Activated T-cell treated with anti-CD3 and anti-CD28 coated beads, Interleukin-2, amount 50 U/mL, for 48 hours (primary cell): ENCODE measurements at places on chromosomes 2 and 18.
A peak's percentile ranks its signal among the peaks of the same experiment; 100 is the strongest.

DNA sequence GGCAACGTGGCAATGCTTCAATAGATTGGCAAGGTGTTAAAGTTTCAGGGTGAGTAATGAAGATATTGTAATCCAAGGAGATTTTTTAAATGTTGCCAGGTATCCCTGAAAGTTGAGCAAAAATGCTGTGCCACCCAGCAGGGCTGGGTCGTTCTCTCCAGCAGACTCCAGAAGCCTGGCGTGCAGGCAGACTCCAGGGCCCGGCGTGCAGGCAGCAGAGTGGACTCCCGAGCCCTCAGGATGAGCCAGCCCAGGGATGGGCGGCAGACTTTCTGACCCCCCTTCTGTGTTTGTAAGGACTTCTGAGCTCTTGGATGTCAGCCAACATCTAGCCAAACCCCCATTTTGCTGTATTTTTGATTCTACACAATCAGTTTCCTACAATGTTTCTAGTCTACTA is 289.1 kb downstream of the ZNF516 start:
- no peak for DNase-seq

DNA sequence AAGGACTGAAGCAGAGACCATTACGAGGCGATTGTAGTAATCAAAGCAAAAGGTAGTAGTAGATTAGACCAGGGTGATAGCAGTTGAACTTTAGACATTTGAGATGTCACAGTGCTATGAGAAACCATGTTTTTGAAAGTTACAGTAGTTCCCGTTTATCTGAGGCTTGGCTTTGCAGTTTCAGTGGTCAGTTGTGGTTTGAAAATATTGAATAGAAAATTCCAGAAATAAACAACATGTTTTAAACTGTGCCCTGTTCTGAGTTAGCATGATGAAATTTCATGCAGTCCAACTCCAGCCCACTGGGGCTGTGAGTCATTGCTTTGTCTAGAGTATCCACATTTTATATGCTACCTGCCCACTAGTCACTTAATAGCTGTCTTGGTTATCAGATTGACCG is 47.5 kb downstream of the ZNF638 start:
- no peak for DNase-seq

DNA sequence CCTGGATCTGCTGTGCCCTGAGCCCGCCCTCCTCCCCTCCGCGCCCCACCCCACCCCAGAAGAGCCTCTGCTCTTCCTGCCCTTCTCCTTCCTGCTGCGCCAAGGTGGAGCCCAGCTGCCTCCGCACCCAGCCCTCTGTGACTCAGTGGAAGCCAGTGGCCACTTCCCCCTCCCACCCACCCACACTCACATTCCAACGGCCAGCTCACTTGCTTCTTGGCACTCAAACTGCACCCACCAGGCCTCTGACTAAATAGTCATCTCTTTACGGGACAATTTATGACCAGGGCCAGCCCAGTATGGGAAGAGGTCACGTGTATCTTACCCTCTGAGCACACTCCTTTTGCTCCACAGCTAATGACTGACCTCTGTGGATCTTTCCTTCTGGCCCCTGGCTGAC is 150.4 kb upstream of the SLC1A4 start:
- DNase-seq = no peak

DNA sequence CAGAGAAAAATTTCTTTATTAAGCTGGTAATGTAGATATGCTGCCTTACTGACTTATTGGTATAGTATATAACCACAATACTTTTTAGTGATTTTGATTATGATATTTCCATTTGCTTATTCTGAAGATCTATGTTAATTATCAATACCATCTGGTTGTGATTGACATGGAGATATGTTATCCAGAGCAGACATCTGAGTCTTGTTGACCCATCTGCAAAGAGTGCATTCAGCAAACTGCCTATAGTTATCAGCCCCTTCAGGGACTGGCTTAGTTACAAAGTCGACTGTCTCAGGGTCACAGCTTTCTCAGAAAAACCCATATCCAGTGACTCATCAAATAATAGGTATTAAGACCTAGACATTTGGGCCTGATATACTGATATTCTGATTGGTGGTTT is 475.7 kb downstream of the DSC3 start:
- DNase-seq = no peak

DNA sequence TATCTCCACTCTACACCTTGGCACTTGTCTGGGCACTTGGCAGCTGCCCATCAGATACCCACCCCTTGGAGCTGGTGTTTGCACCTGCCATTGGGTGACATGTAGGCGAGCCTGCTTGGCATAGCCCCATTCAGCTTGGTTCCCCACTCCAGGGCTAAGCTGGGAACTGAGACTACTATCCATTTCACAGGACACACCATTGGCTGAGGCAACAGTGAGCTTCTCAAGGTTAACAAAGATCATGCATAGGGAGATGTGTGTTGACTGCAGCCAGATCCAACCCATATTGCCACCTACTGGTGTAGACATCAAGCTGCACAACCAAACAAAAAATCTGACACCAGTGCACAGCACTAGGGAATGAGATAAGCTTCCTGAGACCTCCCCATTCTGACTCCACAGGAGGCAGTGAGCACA is 1389.8 kb upstream of the TMEFF2 start:
- no peak for DNase-seq

GRCh38 chr2:186641132-186641806 is 51.4 kb downstream of the ITGAV start:
- no peak for DNase-seq

- DNase-seq = no peak
These were observed 2158.6 kb upstream of the PIK3C3 start for GRCh38 chr18:39796393-39796792.

DNA sequence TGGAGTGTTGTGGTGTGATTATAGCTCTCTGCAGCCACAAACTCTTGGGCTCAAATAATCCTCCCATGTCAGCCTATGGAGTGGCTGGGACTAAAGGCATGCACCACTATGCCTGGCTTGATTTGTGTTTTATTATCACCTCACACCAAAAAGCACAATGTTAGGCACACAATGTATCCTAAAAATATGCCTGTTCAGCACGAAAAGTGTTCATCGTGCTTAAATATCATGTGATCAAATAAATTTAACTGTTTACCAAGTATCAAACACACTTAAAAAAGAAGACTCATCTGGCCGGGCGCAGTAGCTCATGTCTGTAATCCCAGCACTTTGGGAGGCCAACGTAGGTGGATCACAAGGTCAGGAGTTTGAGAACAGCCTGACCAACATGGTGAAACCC is 5.6 kb downstream of the CCT4 start:
- no peak for DNase-seq

DNA sequence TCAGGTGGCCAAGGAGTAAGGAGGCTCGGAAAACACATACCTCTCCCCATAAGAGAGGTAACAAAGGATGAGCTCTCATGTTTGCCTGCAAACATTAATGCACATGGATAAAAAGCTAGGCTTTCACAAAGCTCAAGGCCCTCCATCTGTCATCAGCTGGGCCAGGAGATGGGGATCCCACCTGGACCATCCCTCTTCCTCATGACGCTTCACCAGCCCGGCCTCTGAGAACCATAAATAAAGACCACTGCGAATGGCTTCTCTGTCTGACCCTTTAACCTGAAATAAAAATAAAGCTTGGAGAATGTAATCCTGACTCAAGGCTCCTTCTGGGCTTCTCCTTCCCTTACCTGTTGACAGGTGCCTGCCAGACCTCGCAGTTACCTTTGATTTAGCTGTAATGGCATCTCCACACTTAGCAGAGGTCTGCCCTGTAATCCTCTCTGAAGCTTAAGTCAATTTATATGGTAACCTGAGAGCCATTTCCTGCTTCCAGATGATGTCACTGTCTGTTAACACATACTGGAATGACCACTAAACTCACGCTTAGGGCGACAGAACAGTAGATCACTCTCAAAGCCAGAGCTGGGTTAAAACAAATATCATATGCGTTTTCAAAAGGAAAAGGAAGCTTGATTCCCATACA is 29.3 kb upstream of the FOXI3 start:
- no peak for DNase-seq

GRCh38 chr2:54673501-54673998 is 49.9 kb upstream of the EML6 start:
- peak; percentile 69 for DNase-seq

DNA sequence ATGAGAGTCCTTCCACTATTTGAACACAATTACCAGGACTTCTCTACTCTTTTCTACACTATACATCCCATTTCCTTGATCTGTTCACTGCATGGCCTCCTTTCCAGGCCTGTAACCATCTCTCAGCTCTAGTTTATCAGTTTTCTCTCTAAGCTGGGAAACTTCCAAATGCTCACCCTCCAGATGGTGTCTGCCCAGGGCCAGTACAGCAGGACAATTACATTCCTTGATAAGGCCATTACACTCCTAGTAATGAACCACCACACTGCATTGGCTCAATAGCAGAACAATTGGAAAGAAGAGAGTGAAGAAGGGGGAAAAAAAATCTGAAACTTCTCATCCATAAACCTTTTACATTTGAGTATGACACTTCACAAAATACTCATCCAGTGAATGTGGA is 359.1 kb downstream of the ALK start:
- no peak for DNase-seq

DNA sequence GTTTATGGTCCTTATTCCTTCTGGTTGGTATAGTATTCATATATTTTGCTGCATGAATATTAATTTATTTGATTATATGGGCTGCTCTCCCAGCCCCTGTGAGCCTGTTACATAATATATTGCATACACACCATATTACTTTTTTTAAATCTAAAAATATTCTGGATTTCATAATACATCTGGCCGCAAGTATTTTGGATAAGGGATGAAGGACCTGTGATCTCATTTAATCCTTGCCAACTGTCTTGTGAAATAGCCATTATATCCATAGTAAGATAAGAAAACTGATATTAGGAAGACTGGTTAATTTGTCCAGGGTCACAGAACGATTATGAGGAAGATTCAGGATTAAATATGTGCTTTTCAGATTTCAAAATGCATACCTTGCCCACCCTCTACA is 433.6 kb downstream of the LPIN1 start:
- DNase-seq = no peak

DNA sequence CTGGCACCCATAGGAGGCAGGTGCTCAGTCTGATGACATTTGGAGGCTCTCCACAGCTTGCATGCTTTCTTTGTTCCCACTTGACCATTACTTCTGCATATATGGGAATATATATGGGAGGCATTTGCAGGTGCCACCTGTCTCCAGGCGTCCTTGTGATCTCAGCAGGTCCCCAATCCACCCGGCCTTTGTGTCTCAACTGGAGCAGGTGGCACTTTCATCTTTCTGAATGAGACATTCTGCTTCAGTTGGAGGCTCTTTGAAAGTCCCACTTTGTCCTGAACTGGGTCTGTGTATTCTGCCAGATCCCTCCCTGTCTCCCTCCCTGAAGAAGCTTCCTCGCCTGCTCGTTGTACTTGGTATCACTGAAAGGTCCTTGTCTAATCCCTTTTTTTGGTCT is 318.1 kb upstream of the EPAS1 start:
- DNase-seq = no peak

DNA sequence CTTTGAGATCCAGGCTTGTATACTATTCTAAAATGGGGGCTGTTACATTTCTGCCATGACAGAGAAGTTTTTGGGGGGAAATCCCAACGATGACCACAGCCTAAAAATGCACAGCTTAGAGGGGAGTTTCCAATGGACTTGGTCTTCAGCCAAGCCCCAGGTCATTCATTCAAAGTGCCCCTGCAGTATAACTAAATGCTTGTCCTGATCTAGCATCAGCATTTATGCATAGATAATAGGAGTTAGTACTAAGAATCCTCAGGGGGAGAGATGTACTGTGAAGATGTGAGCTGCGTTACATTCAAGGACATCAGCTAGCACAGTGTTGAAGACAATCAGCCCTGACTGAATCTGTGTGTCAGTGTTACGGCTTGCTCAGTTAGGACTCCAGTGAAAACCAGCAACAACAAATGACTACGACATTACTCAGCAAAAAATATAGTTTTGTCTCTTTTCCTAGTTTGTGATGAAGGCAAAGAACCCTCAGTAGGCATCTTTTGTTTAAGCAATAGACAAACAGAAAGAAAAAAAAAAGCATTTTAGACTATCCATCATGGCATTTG is 160.9 kb downstream of the ZEB2 start:
- DNase-seq = no peak

DNA sequence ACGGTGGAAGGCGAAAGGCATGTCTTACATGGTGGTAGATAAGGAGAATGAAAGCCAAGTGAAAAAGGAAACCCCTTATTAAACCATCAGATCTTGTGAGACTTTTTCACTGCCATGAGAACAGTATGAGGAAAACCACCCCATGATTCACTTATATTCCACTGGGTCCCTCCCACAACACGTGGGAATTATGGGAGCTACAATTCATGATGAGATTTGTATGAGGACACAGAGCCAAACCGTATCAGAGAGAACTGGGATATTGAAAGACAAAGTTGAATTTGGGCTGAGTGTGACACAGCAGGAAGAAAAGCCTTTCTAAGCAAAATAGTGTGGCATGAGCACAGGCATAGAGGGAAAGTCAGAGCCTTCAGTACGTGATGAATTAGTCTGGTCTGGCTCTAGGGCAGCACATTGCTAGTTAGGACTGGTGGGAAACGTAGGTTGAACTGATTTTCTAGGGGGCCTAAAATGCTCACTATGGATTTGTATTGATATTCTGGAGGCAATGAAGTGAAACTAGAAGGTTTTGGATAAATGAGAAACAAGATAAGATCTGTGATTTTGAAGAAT is 84.8 kb upstream of the RND3 start:
- DNase-seq = no peak

GRCh38 chr2:81276595-81276994 is 972.0 kb upstream of the LRRTM1 start:
- no peak for DNase-seq

DNA sequence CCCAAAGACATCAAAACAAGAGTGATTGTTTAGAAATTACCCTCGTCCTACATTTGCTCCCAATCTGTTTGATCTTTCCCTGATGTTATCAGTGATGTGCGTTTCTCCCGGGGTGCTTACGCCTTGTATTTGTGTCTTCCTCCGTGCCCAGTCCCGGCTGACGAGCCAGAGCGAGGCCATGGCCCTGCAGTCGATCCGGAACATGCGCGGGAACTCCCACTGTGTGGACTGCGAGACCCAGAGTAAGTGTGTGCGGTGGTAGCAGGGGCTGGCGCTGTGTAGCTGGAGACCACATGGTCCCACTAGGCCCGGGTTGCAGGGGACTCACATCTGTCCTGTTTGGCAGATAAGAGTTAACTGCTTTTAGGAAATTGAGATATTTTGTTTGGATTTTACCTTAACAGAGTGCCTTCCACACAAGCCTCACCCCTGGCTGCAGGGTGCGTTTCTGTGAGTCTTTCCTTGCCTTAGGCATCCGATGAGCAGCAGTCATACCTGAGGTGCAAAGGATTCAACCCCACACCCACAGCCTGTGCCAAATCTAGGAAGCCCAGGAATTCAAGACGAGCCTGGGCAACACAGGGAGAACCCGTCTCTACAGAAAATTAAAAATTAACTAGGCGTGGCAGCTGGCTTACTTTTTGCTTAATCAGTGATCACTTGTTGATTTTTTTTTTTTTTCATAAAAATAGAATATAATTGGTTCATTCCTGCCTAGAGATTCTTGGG is 127.4 kb downstream of the GBX2 start:
- no peak for DNase-seq

DNA sequence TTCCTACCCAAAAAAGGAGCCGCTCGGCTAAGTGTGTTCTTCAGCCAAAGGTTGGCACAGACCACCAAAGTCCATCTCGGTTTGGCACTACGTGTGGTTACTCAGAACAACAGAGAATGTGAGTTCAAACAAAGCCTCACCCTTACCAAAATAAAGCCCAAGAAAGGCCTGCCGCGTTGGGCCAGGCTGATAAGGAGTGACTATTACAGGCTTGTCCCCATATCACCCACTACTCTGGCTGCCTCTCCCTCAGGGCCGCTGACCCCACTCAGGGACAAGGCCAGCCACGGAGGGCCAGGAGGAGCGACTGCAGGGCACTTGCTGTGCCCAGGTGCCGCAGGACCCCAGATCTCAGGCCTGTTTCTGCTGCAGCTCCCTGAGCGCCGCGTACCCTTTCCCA is 13.8 kb downstream of the HS1BP3 start:
- no peak for DNase-seq
